Endothelial cell of umbilical vein (primary cell): ENCODE measurements at places on chromosomes 3 and 15.

- H3K27me3 ChIP-seq: no peaks in the 10 kb centered on the region
- no peak for DNase-seq
- no peak overlapping the region for H3K4me3 ChIP-seq
- H3K36me3 ChIP-seq: no peaks in the 10 kb centered on the region
- H3K4me1 ChIP-seq: peaks cover 6% of the 10 kb centered on the region
Observed at GRCh38 chr3:148451969-148452368, 245.7 kb upstream of the AGTR1 start.

DNA sequence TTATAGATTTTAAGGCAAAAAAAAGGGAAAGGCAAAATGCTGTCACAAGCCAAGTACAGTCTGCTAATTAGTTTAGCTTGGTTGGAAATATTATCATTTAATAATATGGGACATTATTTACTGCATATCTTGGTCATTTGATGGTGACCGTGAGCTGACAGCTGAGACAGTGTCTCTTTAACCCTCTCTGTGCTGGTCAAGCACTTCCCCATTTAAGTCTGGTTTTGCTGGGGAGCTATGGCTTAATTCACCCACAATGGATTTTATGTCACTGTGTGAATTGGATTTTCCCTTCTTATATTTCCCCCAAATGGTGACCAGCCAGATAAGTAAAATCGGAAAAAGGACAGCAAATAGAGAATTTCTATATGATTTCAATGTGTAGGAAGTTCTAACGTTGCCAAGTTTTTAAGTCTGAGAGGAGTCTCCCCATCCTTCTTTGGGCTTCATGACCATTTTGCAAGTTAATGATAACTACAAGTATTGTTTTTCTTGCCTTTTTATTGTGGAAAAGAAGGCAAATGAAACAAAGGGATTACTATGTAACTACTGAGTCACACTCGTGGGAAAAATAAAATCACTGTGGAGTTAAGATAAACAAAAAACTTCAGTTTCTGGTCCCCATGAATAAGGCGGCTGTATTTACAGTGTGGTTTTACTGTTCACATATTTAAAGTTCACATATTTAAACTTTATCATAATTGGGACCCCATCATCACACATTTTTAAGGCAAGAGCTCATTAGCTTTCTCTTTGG is 373.5 kb downstream of the NR2F2 start:
- no peaks in the 10 kb centered on the region for H3K4me1 ChIP-seq
- no peaks in the 10 kb centered on the region for H3K36me3 ChIP-seq
- H3K27me3 ChIP-seq: no peaks in the 10 kb centered on the region
- H3K27ac ChIP-seq: no peak overlapping the region
- no peak for DNase-seq

GRCh38 chr3:152236716-152237115 is 32.0 kb upstream of the MBNL1 start:
- no peaks in the 10 kb centered on the region for H3K36me3 ChIP-seq
- DNase-seq: peak; percentile 16
- H3K4me3 ChIP-seq: no peak overlapping the region
- no peak overlapping the region for H3K27ac ChIP-seq

- DNase-seq: no peak
- no peak overlapping the region for H3K4me3 ChIP-seq
- no peak overlapping the region for H3K27ac ChIP-seq
Observed at GRCh38 chr3:175404027-175404426, 544.9 kb downstream of the NAALADL2 start.

DNA sequence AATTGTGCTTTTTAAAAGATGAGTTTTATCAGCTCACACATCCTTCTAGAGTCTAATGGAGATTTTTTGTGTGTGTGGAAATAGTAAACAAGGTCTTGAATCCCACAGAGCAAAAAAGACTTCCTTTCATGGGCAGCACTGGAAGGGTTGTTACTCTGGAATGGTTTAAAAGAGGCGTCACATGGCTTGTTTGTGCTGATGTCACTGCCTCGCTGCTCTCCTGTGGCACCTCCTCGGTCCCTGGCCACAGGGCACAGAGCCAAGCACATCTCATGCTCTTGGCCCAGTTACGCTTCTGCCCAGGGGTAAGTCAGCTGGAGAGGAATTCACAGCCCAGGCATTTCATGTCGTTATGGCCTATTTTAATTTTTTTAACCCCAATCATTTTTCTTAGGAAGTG is 53.2 kb downstream of the PGPEP1L start:
- no peak for DNase-seq
- no peak overlapping the region for H3K4me3 ChIP-seq
- H3K4me1 ChIP-seq: peaks cover 3% of the 10 kb centered on the region
- H3K27ac ChIP-seq: no peak overlapping the region
- H3K27me3 ChIP-seq: no peaks in the 10 kb centered on the region

- H3K36me3 ChIP-seq: no peaks in the 10 kb centered on the region
- H3K27ac ChIP-seq: no peak overlapping the region
- DNase-seq: no peak
- H3K27me3 ChIP-seq: no peaks in the 10 kb centered on the region
Observed at GRCh38 chr3:15610082-15610759, 8.7 kb downstream of the BTD start.

- H3K4me1 ChIP-seq: peaks cover 4% of the 10 kb centered on the region
- no peak overlapping the region for H3K27ac ChIP-seq
- no peak for DNase-seq
- H3K36me3 ChIP-seq: no peaks in the 10 kb centered on the region
Observed at GRCh38 chr3:42515391-42515916, 13.0 kb downstream of the VIPR1 start.
